ENCODE measurements at places on chromosomes 3 and 15.

DNA sequence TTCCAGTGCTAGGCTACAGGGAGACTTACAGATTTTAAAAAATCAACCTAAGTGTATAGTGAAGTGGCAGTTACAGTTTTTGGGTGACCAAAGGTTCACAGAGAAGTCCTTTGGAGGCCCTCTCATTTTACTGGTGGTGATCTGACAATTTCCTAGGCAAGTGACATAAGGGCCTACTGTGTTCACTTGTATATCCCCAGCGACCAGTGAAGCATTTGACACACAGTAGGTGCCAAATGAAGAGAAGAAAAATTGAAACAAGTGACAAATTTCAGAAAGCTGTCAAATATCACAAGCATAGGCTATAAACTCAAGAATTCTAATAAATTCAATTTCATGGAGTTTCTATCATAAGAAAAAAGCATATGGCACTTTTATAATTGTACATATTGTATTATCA is 89.5 kb downstream of the RPL22L1 start:
- DNase-seq = no peak

DNA sequence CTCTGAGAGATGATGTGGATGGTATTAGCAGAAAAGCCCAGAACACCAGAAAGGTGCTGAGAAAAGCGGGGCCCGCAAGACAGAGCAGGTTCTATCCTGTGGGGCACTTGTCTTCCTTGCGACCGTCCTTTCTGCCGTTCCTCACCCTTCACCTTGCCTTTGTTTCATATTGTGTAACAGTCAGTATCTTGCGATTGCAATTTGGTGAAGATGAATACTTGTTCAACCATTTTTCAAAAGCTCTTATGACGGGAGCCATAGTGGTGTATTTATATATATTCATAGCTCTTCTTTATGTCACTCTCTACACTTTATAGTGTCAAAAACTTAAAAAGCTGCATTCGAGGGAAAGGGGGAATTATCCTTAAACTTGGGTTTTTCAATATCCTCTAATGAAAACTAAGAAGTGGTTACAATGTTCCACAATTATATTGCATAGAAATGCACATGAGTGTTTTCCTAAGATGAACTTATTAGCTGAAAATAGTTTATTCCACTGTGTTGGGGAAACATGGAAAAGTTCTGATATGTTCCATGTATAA is 797 bp downstream of the MAP3K13 start:
- DNase-seq = no peak

DNA sequence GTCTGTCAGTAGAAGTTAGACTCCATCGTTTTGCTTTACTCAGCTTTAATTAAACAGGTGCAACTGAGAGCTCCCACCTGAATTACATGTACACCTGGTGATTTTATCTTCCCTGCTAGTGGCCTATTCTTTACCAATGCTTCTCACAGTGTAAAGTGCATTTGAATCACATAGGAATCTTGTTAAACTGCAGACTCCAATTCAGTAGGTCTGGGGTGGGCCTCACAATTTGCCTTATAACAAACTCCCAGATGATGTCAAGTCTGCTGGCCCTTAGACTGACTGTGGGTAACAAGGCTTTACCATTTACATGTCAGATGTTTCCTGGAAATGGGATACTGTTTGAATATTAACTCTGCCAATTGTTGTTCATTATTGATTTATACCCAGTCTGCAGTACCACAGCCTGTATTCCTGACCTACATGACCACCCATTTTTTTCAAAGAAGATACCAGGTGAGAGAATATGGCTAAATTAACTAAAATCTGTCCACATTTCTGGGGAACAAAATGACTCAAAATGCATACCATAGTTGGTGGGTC is 37.2 kb downstream of the CMSS1 start:
- DNase-seq = no peak

DNA sequence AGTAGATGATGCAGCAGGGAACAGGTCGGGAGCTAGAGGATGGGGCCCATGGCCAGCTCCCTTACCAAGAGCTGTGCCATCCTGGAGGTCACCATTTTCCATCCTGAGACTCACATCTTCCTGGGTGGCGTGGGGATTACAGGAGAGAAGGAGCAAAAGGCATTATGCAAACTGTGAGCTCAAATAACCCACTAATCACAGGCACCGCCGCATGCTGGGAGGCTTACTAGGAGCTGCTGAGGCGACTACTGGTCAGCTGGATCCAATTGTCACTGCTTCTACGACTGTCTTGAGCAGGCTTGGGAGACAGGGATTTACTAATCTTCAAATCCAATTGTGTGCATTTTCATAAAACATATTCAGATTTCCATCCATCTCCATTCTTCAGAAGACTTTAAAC is 12.5 kb upstream of the KBTBD12 start:
- no peak for DNase-seq

- no peak for DNase-seq
Measured at GRCh38 chr3:172553526-172554252, 30.5 kb upstream of the TNFSF10 start.

DNA sequence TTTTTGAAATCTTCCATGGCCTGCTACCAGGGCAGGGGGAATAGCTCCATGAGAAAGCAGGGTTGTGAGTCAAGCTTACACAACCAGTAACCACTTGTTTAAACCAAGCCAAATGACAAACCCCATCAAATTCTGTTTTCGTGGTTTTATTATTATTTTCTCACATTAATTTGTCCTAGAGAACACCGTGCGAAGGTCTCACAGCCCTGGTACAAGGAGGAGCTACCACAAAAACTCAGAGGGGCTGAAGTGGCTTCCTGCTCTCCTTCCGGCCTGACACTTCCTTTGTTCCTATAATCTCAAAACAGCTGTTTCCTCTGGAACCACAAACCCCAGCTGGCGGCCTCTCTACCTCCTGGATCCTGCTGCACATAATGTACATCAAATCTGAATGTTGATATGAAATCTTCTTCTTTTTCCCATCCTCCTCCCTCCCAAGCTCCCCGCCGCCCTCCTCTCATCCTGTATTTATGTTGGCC is 375.9 kb downstream of the MCTP2 start:
- no peak for DNase-seq

- DNase-seq = no peak
Measured at GRCh38 chr15:68368731-68369435, 63.1 kb downstream of the ITGA11 start.

GRCh38 chr15:80176443-80176842 is 23.6 kb downstream of the FAH start:
- DNase-seq = no peak

- DNase-seq = no peak
Measured at GRCh38 chr15:69869881-69870505, 227.7 kb downstream of the TLE3 start.

- DNase-seq = no peak
Measured at GRCh38 chr15:57873564-57874209, 167.2 kb downstream of the POLR2M start.

GRCh38 chr3:45984331-45985312 is 11.0 kb downstream of the FYCO1 start:
- DNase-seq = no peak
